Ureter (tissue), 1 donor: ENCODE measurements at places on chromosomes 3 and 15. TPM values are rescaled to one million over a fixed set of nuclear protein-coding genes. Genes with fewer than 3 reads are reported as not detected.

The C3orf22 gene
- not detected for total RNA-seq

The ETV5 gene
- total RNA-seq, result 10.0 TPM

- DNase-seq, result no peak
These were observed 1088.9 kb downstream of the NAALADL2 start for GRCh38 chr3:175948041-175948440.

DNA sequence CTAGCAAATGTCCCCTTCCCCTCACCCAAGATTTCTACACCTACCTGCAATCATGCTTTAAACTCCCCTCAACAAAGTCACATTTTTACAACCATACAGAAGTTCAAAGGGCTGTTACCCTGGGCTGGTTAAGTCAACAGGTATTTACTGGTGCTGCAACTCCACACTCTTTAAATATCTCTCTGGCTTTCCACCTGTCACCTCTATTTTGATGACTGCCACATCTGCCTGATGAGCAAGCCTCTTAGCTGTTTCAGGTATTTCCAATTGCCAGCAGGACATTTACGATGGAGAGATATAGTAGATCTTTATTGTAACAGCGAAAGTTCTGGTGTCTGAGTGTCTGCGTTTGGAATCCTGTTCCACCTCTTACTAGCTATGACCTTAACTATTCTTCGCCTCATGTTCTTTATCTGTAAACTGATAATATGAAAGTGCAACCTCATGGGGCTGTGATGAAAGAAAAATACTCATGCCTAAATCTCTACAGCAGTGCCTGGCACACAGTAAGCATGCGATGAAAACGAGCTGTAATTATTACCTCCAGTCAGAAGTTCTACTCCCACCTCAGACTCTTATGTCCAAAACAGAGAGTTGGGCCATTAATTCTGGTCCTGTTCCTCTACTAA lies 44.2 kb upstream of the TPM1 start:
- no peak for DNase-seq
